ENCODE measurements at places on chromosomes 4 and X.

DNA sequence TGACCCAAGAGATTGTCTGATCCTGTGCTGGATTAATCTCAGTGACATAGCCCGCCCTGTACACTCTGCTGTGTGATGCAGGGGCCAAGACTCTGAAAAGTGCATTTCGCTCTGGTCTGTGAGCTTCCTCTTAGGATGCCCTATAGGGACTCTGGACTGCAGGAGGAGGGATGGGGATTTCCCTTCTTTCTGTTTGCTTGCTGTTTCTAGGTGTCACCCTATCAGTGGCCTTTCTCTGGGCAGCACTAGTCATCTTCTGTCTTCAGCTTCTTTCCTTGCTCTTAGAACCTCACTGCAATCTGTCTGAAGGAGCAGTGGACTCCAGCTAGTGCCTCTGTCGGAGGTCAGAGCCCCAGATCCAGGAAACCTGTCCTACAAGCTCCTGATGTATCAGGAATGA is 34.5 kb upstream of the SCRG1 start:
- no peak for DNase-seq

DNA sequence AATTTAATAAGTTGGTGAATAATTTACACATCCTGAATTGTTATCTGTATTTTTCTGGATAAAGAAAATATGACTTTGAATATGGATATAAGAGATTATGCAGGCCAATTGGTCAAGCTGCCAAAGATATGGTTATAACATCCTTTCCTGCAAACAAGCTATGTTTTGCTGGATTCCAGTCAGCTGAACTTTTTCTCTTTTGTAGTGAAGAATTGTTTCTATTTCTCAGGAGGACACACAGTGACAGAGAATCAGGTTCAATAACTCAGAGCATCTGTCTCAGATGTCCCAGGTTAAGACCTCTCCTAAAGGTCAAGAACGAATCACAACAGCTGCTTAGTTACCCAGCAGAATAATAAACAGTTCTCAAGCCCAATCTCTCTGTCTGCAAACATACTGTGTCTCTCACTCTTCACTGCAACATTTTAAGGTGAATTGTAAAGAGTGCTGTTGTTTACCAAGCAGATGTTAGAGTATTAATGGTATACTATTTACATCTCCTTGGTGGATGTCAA is 189.5 kb upstream of the ANKRD50 start:
- no peak for DNase-seq

DNA sequence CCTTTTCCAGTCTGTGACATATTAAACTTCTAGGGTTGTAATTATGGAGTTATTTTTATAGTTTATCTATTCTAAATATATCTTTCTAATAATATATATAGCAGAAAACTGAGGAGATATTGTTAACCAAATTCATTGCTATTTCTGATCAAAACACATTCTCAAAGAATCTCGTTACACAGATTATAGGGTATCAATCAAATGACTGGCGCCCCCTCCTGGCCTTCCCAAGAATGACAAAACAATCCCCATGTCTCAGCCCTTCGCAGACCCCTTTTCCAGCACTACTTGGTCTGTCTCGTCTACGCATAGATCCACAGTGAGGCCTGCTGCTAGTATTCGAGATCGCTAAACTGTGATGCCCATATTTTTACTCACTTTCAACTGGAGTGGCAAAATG is 209.3 kb downstream of the GPC3 start:
- peak; percentile 55 for DNase-seq

DNA sequence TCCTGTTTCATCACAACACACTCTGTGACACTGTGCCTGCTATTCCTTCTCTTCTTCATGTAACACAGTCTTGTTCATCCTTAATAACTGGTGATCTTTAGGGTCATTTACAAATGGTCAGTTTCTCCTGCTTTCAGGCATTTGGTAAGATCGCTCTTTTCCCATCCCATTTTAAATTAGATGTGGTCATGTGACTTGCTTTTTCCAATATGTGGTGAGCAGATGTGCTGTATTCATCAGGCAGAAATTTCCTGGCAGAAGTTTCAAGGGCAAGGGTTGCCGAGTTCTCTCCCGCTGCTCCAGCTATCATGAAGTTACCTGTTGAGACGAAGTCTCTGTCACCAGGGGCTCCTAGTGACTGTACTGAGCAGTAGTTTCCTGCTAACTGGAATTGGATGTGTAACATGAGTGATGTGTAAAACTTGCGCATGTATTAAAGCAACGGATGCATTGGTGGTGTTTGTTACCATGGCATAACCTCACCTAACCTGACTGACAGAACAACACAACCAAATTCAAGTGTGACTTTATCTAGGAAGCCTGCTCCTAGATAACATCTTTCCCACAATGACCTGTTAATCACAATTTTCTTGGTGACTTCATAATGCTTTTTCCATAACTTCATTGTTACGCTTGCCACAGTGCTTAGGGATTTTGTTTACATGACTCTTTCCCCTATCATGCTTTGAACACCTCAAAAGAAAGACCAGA is 29.5 kb upstream of the BMPR1B start:
- DNase-seq: no peak

GRCh38 chrX:150694738-150695410 is 1.7 kb downstream of the MTMR1 start:
- no peak for DNase-seq

GRCh38 chrX:44183329-44183728 is 160.1 kb downstream of the EFHC2 start:
- no peak for DNase-seq

GRCh38 chrX:155061760-155062159 is 9.2 kb downstream of the CMC4 start:
- no peak for DNase-seq

- no peak for DNase-seq
These were observed 254.4 kb upstream of the CXXC4 start for GRCh38 chr4:104749062-104749461.

DNA sequence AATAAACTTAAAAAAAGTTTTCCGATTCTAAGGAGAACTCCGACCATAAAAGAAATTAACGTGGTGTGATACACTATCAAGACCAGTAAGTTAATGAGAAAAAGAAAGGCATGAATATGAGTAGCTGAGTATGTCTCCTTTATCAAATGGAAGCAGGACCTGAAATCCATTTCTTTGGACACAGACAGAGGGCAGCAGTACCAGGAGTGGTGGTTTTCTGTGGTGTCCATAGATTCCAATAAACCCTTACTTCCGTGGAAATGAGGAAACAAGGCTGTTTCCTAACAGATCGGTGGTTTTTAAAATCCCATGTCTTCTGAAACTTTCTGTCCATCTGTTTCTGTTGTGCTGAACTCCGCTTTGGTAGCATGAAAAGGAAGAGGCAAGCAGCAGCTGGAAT is 128.5 kb upstream of the TSPAN5 start:
- DNase-seq: no peak

DNA sequence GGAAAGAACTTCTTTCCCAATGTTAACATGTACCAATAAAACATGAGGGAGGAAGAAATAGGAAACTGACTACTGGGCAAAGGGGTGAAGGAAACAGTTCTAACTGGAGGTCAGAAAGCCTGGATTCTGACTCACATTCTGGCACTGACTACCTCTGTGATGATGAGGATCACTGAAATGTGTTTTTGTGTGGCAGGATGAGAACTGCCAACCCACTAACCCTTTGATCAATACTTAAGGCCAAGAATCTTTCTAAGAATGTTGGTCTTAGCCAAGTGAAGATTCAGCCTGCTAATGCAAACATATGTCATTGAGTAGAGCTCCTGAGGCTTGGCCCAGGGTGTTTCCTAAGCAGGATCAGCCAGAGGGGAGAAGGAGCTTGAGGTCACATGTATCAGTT is 4.6 kb downstream of the ALAS2 start:
- DNase-seq: no peak

DNA sequence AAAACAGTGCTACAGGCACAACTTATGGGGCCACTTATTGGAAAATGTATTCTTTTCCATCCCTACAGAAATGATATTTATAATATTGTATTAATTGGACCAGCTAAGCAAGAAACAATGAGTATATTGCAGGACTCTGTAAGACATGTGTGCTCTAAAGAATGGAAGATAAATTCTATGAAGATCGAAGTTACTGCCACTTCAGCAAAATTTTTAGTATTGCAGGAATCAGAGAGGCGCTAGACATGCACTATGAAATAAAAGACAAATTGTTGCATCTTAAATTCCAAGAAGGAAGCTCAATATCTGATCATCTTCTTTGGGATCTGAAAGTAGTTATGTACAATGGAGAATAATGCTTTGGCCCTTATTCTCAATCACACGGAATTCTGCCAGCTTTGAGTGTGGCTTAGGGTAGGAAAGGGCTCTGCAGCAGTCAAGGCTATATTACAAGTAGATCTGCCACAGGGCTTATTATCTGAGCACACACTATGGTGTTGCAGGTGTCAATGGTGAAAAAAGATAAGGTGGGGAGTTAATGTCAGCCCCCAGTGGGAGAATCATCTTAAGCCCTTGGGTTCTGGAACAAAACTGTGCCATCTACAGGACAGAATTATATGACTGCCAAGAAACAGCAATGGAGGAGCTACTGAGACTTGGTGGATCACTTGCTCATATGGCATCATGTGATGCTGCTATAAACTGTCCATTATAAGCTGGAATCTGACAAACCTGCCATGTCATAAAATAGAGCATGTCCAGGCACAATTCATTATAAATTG is 334.0 kb upstream of the NDST3 start:
- DNase-seq: no peak

DNA sequence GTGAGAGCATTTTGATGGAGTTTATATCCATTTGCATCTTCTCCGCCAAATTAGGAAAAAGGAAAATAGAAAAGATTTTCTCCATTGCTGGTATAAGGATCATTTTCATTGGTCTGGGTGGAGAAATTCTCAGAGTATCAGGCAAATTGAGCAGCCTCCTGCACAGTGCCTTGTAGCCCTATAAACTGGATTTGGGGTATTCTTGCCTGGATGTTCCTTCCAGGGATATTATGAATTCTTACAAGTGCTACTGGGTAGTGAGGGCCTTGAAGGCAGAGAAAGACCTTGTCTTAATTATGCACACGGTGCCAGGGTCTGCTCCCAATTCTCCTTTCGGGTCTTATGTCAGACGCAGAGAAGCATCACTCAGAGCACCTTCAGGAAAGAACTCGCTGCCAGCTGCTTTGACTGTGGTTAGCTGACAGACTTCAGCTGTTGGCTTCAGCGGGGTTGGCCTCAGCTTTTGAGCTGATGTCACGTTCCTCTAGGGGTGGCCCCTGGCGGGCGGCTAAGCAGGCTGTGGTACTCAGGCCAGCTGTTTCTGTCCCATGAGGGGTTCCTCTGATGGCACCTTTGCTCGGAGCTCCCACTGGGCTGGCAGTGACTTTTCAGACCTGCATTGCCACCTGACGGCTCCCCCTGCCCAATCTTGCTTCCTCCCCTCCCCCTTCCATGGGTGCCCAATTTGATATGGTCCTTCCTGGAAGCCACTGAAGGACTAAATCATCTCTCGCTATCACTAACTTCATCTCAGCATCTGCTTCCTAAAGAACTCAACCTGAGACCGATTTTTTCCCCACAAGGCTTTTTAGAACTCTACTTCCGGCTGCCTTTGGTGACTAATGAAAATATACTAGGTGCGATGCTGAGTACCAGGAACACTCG is 519.5 kb downstream of the BCOR start:
- DNase-seq: no peak

DNA sequence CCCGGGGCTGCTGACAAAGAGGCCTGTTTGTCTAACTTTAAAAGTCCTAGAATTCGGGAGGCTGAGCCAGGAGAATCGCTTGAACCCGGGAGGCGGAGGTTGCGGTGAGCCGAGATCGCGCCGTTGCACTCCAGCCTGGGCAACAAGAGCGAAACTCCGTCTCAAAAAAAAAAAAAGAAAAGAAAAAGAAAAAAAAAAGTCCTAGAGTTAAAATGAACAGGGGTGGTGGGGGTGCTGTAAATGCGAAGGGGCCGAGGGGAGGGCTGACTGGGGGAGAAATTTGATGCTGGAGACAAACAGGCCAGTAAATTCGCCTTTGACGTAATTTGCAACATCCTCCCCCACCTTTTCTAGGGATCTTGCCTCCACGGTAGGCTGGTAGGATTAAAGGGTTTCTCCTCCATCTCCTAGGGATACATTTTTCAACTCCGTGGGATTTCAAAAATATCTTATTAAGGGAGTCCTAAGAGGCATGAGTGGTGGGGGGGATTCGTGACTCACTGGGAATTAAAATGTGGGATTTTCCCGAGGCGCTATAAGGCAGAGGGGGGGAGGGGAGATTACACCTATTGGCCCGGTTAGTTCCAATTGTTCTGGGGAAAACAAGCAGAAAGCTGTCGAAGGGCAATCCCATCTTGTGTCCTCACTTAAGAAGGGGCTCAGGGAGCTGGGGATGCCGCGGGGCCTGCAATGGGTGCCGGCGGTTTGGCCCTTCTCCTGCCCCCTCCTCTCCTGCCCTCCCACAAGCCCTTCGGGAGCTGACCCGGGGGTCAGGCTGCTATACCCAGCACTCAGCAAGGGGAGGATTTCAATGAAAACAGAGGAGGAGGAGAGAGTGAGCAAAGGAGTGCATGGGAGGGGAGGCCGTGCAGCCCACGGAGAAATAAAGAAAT is 3.0 kb upstream of the BCOR start:
- no peak for DNase-seq

DNA sequence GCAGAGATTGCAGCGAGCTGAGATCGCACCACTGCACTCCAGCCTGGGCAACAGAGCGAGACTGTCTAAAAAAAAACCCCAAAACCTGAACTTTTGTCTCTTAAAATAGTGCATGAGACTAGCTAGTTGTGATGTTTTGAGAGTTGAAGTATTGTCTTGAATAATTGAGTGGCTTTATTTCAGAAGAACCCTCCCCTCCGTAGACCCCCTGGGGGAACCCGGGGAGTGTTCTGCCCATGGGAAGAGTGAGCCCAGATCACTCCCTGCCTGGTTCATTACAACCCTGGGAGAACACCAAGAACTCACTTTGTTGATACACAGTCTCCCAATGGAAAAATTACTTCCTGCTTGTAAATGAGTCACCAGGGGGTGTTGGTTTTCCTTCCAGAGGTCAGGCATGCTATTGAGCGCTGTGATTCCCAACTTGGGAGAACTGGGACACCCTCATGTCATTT is 65.3 kb upstream of the SHISA3 start:
- DNase-seq: no peak

DNA sequence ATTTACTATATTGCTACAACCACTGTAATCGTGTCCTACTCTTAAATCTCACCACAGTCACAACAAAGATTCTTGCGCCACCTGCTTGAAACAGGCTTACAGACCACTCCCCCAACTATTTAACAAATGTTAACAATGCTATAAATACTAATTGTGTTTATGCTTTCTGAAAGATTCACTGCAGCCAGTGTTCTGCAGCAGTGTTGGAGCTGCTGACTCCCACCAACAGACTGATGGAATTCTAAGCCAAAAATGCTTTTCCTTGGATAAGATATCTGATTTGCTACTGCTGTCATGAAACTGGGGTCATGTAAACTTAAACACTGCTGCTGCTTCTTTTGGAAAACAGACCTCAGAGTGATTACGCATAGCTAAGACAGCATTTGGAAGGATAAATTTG is 244.2 kb upstream of the MAB21L2 start:
- DNase-seq: no peak

DNA sequence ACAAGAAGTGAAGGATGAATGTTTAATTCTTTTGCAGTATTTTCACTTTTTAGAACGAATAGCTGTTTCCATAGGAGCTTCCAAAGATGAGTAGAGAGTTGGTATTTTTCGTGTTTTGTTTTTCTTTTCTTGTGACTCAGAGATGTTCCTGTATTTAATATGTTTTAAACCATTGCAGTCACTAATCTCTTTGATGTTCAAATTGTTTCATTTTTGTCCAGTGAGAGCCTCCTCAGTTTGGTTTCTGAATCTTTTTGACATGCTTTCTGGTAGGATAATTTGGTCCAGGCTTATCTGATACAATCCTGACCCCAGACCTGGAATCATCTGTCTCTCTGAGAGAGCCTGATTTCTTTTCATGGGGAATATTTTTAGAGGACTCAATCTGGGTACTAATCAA is 41.6 kb downstream of the BEX3 start:
- no peak for DNase-seq

- no peak for DNase-seq
These were observed 560.4 kb downstream of the GRXCR1 start for GRCh38 chr4:43452948-43453347.

Measured in neural crest cell (in vitro differentiated cells).